ENCODE measurements at places on chromosomes 7 and 10.

DNA sequence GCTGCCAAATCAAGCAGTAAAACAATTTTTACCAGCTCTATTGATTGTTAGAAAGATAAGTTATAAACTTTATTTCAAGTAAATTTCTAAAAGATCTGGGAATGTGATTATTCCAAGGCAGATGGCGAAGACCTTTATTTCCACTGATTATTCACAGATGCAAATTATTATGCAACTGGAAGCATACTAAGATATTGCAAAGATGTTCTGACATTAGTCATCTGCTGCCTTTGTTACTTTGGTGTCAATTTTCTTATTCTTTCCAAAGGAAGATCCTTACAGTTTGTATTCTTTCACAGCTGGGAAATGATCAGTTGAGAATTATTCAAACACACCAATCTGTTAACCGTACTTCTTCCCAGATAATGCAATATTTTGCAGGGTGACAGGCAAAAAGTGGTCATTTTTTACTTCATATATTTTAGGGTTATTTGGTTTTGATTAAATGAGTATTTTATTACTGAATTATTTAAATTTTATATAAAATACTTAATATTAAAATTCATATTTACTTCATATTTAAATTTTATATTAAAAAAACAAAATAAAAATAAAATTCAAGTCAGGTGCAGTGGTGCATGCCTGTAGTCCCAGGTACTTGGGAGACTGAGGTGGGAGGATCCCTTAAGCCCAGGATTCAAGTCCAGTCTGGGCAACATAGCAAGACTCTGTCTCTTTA lies 171.3 kb downstream of the FZD1 start:
- no peak for DNase-seq

- no peak for DNase-seq
These were observed 128.6 kb downstream of the OAT start for GRCh38 chr10:124289851-124290795.

GRCh38 chr10:78775891-78776290 lies 292.9 kb upstream of the ZMIZ1 start:
- no peak for DNase-seq

GRCh38 chr10:86410542-86411124 lies 44.0 kb upstream of the GRID1 start:
- no peak for DNase-seq

- no peak for DNase-seq
These were observed 60.1 kb downstream of the ZMIZ1 start for GRCh38 chr10:79128923-79129305.

Data from activated CD8-positive, alpha-beta memory T cell treated with anti-CD3 and anti-CD28 coated beads for 1 hour (primary cell).